ENCODE measurements at places on chromosomes 6 and 20.

GRCh38 chr20:49484180-49485140, 2.0 kb upstream of the KCNB1 start:
- peak; percentile 59 for DNase-seq

DNA sequence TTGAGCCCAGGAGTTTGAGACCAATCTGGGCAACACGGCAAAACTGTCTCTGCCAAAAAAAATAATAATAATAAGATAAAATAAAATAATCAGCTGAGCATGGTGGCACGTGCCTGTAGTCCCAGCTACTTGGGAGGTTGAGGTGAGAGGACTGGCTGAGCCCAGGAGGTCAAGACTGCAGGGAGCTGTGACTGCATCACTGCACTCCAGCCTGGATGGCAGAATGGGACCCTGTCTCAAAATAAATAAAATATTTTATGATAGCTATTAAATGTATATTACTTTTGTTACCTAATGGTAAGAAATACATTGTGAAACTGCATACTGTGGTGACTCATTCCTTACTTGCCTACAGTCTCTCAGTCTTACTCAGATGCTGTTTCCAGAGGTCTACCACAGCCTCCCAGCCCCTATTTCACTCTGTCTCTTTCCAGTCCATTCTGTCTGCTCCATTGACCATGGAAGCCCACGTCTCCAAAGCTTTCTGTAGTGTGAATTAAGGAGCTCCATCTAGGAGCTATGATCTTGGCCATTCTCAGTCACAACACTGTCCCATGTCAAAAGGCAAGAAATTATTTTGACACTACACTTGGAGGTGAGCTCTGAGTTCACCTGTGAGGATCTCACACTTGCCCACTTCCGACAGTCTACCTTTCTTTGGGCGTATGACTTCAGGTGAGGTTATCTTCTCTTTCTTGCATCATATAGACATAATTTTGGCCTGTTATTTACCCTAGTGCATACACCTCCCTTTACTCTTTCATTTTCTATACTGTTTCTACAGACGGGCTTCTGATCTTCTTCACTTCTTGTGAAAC, 22.4 kb upstream of the SNX9 start:
- peak; percentile 37 for DNase-seq

DNA sequence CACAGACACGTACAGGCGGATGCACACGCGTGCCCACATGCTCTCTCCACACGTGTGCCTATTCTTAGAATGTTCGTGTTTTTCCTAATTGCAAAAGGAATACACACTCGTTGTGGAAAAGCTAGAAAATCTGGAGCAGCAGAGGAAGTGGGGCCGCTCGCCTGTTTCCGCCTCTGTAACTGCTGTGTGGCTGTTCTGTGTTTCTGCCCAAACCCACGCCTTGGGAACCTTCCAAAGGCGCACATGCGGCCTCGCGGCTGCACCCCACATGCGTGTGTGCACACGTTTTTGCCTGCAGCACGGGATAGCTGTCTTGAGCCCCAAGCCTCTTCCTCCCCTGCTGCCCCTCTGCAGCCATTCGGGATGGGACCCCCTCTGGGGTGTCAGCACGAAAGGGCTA, 12.2 kb downstream of the SLC17A9 start:
- DNase-seq, result no peak

GRCh38 chr20:62219992-62220665, at the start of gene HRH3:
TSS of gene HRH3 (minus strand) at chr20:62220278. CDS start at chr20:62219970, 308 bp downstream.
- no peak for DNase-seq

- DNase-seq, result no peak
Measured at GRCh38 chr20:40446888-40447287, 242.1 kb downstream of the MAFB start.

DNA sequence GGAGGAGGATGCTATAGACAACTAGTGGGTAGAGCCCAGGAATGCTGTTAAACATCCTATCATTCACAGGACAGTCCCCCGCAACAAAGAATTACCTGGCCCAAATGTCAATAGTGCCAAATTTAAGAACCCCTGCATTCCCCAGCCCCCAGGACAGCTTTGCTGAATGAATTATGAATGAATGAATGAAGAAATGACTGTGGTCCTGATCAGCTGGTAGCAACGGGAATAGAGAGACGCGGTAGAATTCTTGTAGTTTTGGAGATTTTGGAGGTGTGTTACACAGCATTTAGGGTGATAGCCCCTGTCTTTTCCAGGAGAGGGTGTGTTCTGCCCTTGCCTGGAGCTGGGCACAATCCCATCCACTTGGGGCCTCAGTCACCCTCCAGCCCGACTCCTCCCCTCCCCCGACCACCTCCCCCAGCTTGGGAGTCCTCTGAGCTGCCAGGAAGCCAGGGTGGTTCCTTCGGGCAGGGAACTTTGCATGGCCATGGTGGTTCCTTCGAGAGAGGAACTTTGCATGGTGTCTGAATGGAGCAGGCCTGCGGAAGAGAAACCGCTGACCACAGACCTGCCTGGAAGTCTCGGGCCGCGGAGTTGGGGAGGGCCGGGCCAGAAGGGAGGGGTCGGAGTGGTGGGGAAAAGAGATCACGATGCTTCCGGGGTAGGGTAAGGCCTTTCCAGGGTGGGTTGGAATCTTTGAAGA, 1.0 kb upstream of the HCK start:
- no peak for DNase-seq

DNA sequence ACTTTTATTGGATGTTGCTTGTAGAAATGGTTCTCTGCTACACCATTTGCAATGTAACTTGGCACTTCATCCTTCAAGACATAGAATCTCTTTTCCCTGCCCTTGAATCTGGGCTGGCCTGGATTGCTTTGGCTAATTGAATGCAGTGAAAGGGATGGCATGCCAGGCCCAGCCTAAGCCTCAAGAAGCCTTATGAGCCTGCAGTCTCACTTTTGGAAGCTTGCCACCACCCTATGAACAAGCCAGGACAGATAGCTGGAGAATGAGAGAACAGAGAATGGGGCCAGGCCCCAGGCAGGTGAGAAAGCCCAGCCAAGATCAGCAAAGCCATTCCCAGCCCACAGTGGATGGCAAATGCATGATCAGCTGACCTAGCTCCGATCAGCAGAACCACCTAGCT, 350.7 kb upstream of the RNF24 start:
- DNase-seq, result no peak

DNA sequence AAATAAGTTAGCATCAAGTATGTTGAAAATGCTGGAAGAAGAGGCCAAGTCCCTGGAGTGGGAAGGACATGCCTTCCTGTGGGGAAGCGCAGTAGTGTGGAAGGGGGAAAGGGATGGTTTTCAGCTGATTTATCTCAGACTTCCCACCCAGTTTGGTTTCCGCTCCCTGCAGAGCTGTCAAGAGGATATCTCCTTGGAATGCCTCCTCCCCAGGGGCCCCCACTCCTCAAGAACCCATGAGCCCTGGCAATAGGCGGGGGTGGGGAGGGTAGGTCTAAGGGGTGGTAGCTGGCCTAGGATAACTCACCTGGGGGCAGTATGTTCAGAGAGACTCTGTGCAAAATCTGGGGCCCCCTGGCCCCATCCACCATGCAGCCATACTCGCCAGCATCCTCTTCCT, 696 bp downstream of the TREML1 start:
- no peak for DNase-seq

GRCh38 chr20:33474097-33474873, 15.6 kb upstream of the CBFA2T2 start:
- DNase-seq, result no peak

- no peak for DNase-seq
Measured at GRCh38 chr6:63268574-63268973, 51.2 kb downstream of the LGSN start.

- DNase-seq, result no peak
Measured at GRCh38 chr20:8780915-8781314, 288.0 kb upstream of the PLCB4 start.

DNA sequence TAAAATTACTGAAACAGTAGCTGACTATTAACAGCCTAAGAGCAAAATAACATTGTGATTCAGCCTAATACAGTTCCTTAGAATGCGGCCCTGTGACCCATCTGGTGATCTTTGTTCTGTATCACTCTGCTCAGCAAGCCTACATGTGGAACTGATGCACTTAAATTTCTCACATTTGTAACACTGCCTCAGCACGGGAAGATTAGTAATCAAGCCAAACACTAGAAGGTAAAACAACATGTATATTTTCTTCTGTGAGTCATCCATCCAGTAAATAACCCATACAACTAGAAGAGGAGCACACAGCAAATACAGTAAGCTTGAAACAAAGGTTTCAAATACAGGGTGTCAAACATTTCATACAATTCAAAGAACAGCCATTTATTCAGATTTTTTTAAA, 189.7 kb upstream of the NOX3 start:
- no peak for DNase-seq

GRCh38 chr20:24968278-24968800, 19.3 kb downstream of the CST7 start:
- no peak for DNase-seq

- no peak for DNase-seq
Measured at GRCh38 chr6:130513770-130514169, 148.0 kb downstream of the TMEM200A start.

DNA sequence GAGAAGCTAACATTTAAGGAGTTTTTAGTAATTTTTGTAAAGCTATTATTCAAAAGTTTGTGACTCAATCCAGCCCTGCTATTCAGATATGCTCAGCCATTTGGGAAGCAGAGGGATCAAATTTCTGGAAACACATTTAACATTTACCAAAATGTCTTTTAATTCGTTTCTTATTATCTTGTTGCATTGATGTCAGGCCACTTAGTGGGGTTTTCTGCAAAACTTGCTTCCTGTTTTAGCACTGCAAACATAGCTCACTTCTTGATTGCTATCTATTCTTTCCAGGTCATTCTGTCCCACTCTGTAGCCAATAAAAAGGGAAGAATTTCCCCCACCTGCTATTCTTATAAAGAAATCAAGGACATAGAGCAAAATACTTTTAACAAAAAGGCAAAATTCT, 176.9 kb upstream of the SUPT3H start:
- DNase-seq, result no peak

DNA sequence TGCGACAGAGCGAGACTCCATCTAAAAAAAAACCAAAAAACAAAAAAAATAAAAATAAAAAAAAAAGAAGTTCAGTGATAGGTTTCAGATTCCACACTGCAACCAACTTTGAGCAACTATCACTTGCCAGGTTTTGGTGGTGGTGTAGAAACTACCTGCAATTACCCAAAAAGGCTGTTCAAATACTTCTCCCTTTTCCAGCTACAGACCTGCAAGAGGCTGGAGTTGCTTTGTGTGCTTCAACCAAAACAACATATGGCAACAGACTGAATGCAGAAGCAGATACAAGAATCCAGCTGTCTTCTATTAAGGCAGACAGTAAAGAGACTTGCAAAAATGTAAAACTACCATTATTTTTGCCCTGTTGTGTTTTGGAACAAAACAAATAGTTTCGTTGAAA, 9.3 kb upstream of the BCAS1 start:
- no peak for DNase-seq

DNA sequence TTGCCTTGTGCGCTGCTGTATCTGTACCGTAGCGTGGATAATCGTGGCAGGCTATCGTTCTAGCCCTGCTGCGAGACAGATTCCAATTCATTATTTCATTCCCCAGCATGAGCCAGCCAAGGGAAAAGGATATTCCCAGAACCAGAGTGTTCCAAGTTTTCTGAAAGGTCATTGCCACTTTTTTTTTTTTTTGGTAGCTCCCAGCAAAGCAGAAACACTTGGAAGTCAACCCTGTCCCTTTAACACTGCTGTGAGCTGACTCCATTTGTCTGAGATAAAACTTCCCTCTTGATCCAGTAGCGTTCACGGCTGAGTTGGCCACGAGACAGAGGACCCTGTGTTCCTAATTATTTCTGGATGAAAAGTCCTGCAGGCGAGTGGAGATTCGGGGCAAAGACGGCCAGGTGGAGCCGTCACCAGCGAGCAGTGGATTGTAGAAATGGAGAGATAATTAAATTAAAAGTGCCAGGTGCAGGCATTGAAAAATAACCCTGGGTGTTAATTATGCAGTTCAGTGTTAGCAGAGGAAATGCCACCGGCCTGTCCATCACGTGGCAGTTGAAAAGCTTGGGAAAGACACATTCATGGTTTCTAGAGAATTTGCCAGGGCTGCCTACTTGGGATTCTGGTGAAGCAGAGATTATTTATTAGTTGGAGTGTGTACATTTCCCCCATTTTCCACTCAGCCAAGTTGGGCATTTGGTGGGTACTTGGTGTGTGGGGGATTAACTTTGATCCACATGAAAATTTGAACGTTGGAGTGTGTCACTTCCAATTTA, 164.2 kb downstream of the SLC24A3 start:
- DNase-seq, result no peak

DNA sequence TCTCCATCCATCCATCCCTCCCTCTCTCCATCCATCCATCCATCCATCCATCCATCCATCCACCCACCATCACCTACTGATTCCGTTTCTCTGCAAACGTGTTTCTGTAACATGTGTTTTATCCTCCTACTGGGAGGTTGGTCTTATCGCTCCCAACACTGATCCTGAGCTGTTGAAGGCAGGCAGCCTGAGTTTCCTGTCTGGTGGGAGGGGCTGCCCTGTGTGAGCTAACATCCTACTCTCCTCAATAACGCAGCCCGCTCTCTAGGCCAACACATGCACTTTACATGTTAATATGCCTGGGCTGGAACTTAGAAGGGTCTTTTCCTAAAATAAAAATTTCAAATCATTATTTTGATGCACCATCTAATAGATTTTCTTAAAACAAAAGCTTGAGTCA, 126.5 kb downstream of the WDR27 start:
- DNase-seq, result no peak

DNA sequence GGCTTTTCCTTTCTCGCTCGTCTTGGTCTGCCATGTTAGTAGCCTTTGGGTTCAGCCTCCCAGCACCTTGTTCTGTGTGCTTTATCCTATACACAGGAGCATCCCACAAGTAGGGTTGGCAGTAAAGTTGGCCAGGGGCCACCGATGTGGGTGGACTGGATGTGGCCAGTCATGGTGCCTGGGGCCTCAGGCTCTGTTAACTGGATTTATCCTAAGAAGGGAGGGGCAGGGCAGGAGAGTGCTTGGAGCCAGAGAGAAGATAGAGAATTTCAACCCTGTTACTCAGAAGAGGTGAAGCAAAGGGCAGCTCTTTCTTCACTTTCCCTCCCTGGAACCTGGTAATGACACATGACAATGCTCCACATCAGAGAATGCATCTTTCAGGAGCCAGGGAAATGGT, 14.1 kb upstream of the SIRPB2 start:
- DNase-seq, result no peak

- DNase-seq, result no peak
Measured at GRCh38 chr6:105774247-105774646, 311.9 kb upstream of the PRDM1 start.

- no peak for DNase-seq
Measured at GRCh38 chr20:17395729-17396128, 135.4 kb downstream of the BFSP1 start.
